ENCODE measurements at places on chromosomes 1 and 21.

DNA sequence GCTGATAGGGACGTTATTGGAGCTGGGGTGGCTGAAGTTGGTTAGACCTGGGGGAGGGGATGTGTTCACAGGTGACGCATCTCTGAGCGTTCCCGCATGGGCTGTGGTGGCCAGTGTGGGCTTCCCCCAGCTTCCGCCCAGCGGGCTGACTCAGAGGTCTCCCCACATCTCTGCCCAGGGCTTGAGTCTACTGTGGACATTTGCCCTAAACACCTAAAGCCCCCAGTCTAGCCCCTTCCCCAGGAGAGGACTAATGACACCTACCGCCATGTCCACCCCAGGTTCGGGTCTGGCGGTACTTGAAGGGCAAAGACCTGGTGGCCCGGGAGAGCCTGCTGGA lies 2.0 kb downstream of the AGRN start:
- DNase-seq = no peak

DNA sequence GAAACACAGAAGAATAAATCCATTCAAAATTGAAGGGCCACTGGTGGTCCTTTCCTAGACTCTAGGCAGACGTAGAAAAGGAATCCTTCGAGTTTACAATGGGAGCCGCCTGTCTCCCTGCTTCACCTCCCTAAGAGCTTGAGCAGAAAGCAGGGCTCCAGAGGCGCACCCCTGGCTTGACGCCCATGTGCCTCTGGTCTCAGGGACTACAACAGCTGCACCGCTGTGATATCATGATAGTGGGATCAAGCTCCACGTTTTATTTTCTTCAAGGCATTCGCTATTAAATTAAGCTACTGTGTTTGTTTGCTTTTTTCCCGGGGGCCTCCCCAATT lies 403 bp upstream of the C1orf122 start:
- no peak for DNase-seq

- no peak for DNase-seq
These were observed 66.9 kb downstream of the PRDM2 start for GRCh38 chr1:13766592-13767564.

- DNase-seq = no peak
These were observed 9.0 kb upstream of the UBE2U start for GRCh38 chr1:64194168-64195080.

- no peak for DNase-seq
These were observed 51.1 kb downstream of the PHC2 start for GRCh38 chr1:33379631-33380354.

GRCh38 chr1:234555390-234556024 lies 54.5 kb downstream of the IRF2BP2 start:
- DNase-seq = no peak

- DNase-seq = no peak
These were observed 30.0 kb downstream of the ZNF697 start for GRCh38 chr1:119617751-119618691.

- no peak for DNase-seq
These were observed 145.3 kb upstream of the RRP15 start for GRCh38 chr1:218139761-218140160.

GRCh38 chr1:117643601-117644000 lies 37.8 kb downstream of the TENT5C start:
- no peak for DNase-seq

DNA sequence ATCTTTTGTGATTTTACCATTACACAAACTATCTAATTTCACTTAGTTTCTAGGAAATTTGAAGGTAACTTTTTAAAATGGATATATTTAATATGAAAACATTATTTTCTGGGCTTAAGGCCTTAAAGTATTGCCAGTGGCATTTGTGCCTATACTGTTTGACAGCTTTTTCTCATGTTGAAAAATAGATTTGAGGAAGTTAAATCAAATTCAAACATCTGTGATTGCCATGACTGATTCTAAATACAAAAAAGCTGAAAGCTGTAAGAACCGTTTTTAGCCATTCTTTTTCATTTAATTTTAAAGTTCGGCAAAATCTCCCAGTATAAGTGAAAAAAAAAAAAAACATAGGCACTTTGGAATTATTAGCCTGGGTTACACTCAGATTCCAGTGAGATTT lies 301.1 kb downstream of the DPYD start:
- DNase-seq = no peak

- no peak for DNase-seq
These were observed 35.5 kb downstream of the SH3GLB1 start for GRCh38 chr1:86739648-86740509.

DNA sequence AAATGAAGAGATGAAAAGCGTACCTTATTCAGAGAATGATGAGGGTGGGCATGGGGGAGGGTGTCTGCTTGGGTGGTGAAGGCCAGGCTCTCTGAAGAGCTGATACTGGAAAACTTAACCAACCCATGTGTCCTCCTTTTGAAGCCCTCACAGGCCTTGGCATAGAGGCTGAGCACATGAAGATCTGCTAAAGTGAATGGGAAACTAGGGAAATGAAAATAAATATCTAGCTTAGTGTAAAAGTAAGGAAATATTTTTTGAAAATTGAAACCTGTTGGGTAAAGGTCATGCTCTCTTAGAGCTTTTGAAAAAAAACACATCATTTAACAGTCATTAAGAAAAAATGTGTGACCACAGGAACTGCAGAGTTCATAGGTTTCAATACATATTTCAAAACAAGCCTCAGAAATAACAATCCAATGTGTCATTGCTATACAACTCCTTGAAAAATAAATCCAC lies 40.5 kb upstream of the RALGPS2 start:
- no peak for DNase-seq

DNA sequence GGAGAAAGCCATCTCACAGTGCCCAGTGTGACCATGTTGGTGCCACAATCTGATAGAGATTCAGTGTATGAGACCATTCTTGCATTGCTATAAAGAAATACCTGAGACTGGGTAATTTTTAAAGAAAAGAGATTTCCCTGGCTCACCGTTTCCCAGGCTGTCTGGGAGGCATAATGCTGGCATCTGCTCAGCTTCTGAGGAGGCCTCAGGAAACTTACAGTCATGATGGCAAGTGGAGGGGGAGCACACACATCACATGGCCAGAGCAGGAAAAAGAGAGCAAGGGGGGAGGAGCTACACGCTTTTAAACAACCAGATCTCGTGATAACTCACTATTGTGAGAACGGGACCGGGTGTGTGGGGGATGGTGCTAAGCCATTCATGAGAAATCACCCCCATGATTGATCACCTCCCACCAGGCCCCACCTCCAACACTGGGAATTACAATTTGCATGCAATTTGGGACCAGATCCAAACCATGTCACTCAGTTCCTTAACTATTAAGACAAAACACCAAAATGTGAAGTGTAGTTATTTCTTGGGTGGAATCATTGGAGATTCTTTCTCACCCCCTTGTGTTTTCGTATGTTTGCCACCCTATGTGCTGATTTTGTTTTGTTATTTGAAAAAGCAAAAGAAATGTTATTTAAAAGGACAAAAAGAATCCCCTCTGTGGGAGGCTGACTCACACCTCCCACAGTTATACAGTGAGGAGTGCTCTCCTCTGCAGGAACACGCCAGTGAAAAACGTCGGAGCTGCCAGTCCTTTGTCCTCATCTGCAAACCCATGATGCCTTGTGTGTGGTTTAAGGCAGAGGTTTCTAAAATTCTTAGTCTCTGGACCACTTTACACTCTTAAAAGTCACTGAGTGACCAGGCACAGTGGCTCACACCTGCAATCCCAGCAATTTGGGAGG lies 46.9 kb upstream of the IFNLR1 start:
- DNase-seq = no peak

- DNase-seq = no peak
These were observed 19.6 kb downstream of the SMAP2 start for GRCh38 chr1:40393173-40393572.

- no peak for DNase-seq
These were observed 306.6 kb downstream of the PCP4 start for GRCh38 chr21:40173816-40174215.

DNA sequence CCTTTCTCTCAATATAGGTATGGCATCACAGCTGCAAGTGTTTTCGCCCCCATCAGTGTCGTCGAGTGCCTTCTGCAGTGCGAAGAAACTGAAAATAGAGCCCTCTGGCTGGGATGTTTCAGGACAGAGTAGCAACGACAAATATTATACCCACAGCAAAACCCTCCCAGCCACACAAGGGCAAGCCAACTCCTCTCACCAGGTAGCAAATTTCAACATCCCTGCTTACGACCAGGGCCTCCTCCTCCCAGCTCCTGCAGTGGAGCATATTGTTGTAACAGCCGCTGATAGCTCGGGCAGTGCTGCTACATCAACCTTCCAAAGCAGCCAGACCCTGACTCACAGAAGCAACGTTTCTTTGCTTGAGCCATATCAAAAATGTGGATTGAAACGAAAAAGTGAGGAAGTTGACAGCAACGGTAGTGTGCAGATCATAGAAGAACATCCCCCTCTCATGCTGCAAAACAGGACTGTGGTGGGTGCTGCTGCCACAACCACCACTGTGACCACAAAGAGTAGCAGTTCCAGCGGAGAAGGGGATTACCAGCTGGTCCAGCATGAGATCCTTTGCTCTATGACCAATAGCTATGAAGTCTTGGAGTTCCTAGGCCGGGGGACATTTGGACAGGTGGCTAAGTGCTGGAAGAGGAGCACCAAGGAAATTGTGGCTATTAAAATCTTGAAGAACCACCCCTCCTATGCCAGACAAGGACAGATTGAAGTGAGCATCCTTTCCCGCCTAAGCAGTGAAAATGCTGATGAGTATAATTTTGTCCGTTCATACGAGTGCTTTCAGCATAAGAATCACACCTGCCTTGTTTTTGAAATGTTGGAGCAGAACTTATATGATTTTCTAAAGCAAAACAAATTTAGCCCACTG lies 11.5 kb downstream of the HIPK1 start:
- no peak for DNase-seq

GRCh38 chr21:14889080-14889810 lies 175.6 kb downstream of the NRIP1 start:
- DNase-seq = no peak

GRCh38 chr1:68121536-68121935 lies 71.1 kb upstream of the DIRAS3 start:
- no peak for DNase-seq

- no peak for DNase-seq
These were observed 77.7 kb upstream of the ADAM30 start for GRCh38 chr1:119974013-119974412.

DNA sequence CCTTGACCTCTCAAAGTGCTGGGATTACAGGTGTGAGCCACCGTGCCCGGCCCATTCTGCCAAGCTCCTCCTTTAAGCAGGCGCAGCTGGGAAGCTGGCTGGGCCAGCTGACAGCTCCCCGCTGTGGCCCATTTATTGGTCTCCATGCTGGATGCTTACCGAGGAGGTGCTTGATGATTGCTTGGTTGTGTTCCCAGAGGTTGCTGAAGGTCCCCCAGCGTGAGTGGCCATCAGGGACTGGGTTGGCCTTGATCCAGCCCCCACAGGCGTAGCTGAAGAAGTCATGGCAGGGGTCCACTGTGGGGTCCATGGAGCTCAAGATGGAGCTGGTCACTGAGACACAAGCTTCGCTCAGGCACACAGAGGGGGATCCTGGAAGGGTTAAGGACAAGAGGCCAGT lies 17.7 kb downstream of the ECE1 start:
- no peak for DNase-seq

DNA sequence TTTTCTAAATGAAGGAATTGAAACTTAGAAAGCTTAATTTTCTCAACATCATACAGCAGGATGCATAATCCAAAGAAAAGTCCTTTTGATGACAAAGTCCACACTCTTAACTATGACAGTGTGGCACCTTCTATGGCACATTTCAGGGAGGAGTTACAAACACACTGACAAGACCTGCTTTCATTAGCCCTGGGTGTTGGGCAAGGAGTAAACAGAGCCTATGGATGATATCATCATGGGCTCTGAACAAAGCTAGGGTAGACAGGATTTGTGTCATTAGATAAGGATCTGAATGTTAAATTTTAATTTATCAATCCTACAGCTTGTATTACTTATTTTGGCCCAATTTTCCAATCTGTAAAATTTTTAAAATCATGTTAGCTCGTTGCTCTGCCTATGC lies 62.6 kb upstream of the DENND1B start:
- no peak for DNase-seq

DNA sequence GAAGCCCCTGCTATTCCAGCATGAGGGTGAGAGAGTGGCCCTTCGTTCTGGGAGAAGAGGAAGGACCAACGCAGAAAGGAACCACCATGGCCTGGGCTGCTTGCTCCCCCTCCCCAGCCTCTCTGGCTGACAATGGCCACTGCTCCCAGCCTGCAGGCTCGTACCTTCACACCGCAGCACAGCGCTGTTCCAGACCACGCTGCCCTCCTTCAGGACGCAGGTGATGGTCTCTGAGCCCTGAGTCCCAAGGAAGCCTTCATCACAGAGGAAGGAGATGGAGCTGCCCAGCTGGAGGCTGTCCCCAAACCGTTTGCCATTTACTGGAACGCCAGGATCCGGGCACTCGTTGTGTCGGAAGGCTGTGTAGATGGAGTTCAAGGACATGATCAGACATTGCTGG lies 124.9 kb upstream of the HMGB4 start:
- no peak for DNase-seq

Data from memory B cell (primary cell).